ENCODE measurements at places on chromosomes 11 and 22.

- DNase-seq: no peak
These were observed 121.1 kb downstream of the KIRREL3 start for GRCh38 chr11:126879516-126879915.

DNA sequence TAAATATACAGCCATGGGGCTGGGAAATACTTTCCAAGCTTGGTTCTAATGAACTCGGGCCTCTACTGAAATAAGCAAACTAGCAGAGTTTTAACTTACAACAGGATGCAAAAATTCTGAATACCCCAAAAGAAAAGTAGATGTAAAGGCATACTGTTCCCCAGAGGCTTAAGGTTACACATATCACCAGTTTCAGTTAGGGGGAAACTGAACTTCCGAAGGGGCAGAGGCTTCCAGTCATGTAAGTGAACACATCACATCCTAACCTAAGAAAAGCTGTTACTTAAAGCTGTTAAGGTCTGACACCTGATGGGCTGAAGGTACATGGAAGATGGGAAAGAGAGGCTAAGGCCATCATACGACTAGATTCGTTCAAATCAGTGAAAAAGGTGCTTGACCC is 2.3 kb downstream of the GAB2 start:
- DNase-seq: no peak

GRCh38 chr11:118001494-118001971 is 15.3 kb downstream of the IL10RA start:
- DNase-seq: no peak

DNA sequence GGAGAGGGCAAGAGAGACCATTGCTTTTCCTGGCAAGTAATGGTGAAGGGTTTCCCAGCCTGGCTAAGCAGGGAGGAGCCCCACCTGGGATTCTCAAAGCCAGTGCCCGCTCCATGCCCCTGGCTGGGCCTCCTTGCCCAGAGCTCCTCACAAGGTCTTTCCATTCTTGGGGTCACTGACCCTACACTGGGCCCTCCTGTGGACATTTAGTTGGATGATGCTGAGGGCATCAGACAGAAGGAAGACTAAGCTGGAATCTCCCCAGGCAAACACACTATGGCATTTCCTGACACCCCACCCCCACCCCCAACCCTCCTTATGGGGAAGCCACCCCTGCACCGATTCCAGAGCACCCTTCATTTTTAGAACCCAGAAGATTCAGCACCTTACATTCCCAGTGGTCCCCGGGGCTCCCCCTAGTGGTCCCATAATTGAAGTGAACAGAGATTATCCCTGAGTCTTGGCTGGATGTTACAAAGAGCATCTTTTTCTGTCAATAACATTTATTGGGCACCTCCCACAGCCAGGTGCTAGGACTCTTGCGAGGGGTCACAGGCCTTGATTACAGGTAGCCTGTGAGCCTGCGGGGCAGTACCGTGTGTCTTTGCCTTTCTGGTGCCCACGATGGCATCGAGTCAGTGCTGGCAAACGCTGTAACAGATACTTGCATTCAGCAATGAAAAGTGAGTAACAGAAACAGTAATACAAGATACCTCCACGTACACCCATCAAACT is 548.5 kb downstream of the BUD13 start:
- DNase-seq: peak; percentile 22

DNA sequence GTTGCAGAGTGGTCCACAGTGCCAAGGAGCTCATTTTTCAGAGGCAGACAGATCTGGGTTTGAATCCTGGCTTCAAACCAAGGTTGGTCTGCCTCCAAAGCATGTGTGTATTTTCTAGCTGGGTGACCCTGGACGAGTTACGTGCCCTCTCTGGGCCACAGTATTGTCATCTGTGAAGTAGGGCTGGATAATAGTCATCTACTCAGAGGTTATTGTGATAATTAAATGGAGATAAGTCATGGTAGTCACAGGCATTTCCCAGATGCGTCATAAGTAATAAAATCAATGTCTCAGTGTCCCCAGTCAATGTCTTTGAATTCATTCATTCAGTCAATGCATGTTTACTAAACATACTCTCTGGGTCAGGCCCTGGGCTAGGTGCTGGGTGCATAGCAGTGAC is 8.6 kb downstream of the OMP start:
- peak; percentile 51 for DNase-seq

- DNase-seq: no peak
These were observed 2.1 kb downstream of the GLYATL1B start for GRCh38 chr11:59088162-59088561.

DNA sequence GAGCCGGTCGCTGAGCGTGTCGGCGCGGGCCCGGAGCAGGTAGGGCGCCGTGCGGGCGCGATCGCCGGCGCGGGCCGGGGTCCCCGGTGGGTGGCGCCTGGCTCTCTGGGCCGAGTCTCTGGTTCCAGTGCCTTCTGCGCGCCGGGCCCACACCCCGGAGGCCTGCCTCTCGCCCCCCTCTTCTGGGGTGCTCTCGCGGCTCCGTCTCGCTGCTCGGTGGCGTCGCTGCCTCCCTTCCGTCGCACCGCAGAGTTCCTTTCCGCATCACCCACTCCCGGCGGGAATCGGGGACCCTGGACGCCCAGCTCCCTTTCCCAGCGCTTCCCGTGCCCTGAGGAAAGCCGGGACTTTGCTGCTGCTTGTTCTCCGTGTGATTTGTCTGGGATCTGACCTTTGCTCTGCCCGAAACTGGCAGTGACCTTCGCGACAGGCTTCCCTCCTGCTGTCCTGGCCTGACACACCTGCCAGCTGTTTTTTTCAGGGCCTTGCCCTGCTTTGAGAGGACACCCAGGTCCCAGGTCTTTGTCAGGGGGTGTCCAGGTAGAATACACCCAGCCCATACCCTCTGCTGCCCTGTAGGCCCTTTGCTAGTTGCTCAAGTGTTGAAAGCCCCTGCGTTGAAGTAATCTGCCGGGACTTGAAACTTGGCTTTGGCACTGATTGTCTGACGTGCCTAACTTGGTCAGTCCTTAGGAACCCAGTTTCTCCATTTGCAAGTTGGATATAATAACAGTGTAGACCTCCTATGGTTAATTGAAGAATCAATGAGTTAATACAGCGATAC is 711 bp downstream of the FDX1 start:
- DNase-seq: peak; percentile 40

GRCh38 chr11:67452141-67452952 is at the start of gene GPR152:
Gene GPR152 (minus strand): TSS chr11:67452729. CDS start chr11:67452724, 5 bp downstream.
- no peak for DNase-seq

- no peak for DNase-seq
These were observed 1434.7 kb downstream of the BRD1 start for GRCh38 chr22:48393041-48393370.

- peak; percentile 60 for DNase-seq
These were observed 27.8 kb downstream of the RELT start for GRCh38 chr11:73404048-73404447.

- DNase-seq: no peak
These were observed 94.2 kb upstream of the CADM1 start for GRCh38 chr11:115598257-115598901.

DNA sequence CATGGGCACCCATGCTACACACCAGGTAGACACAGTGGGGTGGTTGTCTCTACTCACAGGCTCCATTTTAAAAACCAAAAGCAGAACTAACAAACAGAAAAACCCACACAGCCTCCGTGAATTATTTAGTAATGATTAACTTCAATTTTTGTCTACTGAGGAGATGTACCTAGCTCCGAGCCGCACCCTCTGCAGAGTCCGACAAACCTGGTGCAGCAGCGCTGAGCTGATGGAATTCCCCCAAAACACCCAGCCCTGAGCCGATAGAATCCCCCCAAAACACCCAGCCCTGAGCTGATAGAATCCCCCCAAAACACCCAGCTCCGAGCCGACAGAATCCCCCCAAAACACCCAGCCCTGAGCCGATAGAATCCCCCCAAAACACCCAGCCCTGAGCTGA is 927.0 kb downstream of the BRD1 start:
- DNase-seq: no peak

DNA sequence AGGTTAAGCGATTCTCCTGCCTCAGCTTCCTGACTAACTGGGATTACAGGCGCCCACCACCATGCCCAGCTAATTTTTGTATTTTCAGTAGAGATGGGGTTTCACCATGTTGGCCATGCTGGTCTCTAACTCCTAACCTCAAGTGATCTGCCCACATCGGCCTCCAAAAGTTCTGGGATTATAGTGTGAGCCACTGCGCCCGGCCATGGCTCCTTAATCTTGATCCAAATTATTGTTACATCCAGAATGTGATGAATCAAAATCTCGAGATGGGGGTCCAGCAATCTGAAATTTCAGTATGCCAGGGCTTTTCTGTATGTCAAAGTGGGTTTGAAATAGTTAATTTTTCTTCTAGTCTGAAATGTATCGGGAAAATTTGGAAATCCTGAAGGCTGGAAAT is 3.7 kb downstream of the RPL27A start:
- DNase-seq: no peak

GRCh38 chr11:95790933-95791708 is 823 bp downstream of the CEP57 start:
- DNase-seq: peak; percentile 72

- DNase-seq: no peak
These were observed 22.4 kb upstream of the CHST1 start for GRCh38 chr11:45687836-45688235.

- no peak for DNase-seq
These were observed 7.4 kb downstream of the TOLLIP start for GRCh38 chr11:1302041-1302460.
